Erythroblast (primary cell): ENCODE measurements at places on chromosomes 16 and 17.

DNA sequence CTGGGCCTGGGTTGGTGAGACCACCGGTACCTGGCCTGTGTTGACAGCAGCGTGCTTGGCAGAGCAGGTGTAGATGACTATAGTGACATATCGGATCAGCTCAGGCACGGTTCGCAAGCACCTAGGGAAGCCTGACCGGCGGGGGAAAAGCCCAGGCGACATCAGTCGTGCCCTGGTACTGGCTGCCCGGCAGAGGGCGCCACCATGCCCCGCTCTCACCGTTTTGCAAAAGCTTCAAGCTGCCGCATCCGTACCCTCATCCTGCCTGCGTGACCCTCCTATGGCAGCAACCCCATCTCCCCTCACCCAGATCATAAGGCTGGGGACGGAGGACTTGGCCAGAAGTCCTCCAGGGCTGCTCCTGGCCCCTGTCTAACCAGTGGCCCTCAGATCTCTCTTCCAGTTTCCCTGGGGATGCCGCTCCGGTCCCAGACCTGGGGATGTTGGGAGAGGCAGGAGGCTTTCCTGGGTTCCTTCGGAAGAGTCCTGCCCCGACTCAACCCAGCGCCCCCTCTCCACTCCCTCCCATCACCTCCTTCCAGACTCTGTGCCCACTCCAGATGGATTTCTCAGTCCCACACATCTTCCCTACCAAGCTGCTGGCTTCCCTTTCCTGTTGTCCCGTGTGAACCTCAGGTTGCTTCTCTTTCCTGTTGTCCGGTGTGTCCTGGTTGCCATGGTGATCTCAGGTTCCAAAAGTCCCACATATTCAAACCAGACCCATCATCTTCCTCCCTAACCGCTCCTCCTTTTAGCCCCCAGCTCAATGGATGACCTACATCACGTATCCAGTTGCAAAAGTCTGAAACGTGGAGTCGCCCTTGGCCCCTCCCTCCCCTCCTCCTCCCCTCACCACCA lies 13.7 kb downstream of the ALOX12B start:
- DNase-seq = peak; percentile 85

GRCh38 chr16:20611350-20611902 lies 35.3 kb upstream of the ACSM2B start:
- no peak for DNase-seq

DNA sequence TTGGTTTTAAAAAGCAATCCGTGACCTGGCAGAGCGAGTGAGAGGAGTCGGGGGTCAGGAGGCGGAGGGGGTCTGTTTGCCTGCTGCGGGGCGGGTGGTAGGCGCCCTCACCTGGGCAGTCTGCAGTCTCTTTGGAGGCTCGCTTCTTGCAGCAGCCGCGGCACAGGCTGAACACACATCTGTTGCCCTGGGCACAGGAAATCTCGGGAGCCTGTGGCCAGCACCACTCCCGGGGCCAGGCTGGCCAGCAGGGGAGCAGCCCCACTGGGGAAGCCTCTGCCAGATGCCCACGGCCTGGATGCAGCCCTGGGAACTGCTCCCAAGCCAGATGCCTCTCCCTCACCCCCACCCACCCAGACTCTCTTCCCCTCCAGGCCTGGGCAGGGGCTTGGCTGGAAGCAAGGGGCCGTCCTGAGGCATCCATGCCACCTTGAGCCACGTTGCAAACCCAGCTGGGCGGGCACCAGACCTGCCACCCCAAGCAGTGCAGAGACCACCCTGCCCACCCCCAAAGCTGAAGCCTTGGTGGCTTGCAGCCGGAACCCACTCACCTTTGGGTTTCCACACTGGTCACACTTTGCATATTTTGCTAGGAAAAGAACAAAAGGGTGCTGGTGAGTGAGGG lies 6.6 kb downstream of the GPS1 start:
- DNase-seq = no peak

DNA sequence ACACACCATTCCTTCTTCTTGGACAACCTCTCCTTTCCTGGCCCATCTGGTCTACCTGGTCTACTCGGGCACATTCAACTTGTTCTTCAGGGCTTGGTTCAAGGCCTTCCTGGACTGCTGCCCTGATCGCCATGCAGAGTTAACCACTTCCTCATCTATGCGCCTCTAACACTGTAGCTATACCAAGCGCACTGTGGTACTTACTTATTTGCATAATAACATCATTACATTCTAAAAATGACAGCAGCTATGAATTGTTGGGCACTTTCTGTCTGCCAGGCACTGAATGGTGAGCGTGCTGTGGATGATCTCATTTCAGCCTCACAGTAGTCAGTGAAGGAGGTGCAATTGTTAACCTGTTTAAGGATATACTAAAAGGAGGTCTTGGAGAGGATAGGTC lies 66.9 kb upstream of the SDK2 start:
- DNase-seq = no peak

DNA sequence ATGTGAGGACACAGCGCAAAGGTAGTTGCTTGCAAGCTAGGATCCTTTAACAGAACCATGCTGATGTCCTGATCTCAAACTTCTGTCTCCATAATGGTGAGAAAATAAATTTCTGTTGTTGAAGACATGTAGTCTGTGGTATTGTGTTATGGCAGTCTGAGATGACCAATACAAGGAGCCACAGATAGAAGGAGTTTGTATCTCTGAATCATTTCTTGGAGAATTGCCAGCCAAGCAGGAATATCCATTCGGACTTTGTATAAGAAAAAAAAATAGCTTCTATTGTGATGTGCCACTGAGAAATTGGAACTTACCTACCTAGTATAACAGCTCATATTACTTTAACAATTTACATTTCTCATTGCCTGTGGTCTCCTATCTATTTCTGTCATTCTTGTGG lies 447.6 kb upstream of the CA10 start:
- no peak for DNase-seq

- no peak for DNase-seq
These were observed 175.5 kb upstream of the SDK2 start for GRCh38 chr17:73819440-73820395.

- DNase-seq = no peak
These were observed 93.4 kb downstream of the C16orf95 start for GRCh38 chr16:87223656-87224248.

GRCh38 chr16:81517629-81518438 lies 73.2 kb downstream of the CMIP start:
- DNase-seq = no peak

DNA sequence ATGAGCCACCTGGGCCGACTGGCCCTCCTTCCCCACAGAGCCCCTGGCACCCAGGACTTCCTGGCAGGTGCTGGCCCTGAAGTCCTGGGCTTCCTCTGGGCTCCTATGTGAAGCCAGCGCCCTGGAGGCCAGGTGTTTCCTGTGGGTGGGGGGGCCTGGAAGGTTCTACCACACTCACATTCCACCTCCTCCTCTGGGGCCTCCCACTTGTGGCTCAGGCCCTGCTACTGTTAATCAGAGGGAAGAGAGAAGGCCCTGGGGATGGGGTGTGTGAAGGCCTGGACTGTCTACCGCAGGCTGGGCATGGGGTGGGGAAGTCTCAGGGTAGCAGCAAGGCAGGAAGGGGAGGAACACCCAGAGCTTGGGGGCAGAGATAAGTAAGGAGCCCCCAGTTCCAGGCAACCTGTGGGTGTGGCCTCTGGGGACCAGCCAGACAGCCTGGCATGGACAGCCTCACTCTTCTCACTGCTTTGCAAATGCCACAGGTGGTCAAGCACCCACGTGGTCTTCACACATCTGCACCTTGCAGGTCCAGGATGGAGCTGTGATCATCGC lies 111.9 kb upstream of the TNRC6C start:
- peak; percentile 14 for DNase-seq

DNA sequence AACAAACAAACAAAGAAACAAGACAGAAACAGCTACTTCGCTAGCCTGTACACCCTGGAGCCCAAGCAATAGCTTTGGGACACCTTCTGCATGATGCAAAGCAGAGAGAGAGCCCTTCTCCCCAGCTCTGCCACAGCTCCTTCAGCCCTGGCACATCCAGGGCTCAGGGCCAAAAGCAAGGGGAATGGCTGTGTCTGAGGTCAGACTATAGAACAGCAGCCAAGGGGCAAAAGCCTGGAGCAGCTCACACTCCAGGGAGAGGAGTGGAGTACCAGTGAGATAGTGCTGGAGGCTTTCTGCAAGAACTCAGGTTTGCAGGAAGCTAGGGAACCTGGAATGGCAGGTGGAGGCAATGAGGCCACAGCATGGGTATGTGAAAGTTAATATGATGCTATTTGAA lies 11.6 kb upstream of the SEPHS2 start:
- DNase-seq = no peak

DNA sequence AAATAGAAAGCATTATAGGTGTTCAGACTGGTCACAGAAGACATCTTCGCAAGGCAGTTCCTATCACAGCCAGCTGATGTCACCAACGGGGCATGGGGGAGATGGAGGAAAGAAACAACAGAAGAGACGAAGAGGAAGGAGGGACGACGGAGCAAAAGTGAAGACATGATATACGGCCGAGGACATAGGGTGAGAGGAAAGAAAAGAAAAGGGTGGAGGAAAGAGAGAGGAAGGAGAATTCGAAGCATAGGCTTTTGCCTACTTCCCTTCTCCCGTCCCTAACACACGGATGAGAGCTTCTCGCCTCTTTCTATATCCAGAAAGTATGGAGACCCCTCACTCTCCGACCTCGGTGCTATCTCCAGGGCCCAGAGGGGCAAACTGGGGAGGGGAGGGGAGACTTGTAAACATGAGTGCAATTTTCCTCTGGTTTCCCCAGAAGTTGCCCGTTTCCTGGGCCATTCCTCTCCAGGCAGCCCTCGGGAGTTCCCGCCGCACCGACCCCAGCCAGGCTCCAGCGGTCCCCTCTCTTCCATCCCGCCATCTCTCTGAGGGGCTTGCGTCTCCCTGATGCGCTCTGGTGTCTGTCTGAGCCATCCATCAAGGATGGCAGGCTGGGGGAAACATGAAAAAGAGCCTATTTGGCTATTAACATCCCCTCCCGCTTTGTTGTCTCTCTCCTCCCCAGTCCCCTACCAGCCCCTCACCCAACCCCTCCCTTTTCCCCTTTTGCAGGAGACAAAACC lies 26.0 kb downstream of the COPZ2 start:
- peak; percentile 57 for DNase-seq

DNA sequence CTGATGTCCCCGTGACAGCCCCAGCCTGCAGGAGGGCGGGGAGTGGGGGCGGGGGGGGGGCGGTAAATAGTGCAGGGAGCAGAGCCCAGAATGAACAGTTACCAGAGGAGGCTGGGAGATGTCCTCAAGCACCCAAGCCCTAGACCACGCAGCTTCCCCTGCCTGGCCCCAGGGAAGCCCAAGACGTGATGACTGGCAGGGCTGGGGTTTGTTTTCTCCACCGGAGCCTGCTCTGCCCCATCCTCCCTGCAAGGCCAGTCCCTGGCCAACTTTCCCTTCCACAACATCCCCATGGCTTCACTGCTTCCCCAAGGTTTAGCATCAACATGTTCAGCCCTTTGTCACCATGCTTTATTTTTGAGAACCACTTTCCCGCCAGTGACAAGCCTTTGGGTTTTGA lies 1.4 kb upstream of the BEAN1 start:
- DNase-seq = no peak

DNA sequence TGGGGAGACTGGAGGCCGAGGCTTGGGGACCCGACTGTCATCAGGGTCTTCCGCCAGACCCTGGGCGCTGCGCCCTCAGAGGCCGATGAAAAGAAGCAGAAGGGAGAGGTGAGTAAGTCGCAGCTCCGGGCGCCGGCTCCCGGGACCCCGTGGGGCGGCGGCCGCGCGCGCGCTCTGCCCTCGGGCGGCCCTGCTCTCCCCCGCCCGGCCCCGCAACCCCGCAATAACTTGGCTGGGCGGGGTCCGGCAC lies 392 bp upstream of the ABHD15 start:
- peak; percentile 59 for DNase-seq

DNA sequence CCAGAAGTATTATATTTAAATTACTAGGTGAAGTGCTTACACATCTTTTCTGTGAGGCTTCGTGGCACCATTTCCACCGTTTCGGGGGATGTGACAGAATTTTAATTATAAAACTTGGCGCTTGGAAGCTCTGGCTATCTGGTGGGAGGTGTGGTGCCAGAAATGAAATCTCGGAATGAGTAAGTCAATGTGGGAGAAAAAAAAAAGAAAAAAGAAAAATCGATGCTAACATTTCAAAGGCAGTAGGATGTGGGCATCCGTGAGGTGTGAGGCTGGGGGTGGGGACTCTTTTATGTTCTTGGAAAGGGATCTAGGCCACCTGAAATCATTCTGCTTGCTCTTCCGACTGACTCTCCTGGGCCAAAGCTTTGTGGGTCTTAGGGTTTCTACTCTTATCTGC lies 21.9 kb downstream of the CPPED1 start:
- no peak for DNase-seq

GRCh38 chr17:82311971-82312370 lies 5.4 kb downstream of the CD7 start:
- DNase-seq = no peak

- DNase-seq = no peak
These were observed 91.7 kb downstream of the SHISA6 start for GRCh38 chr17:11332706-11333105.

GRCh38 chr16:2075631-2076030 lies 27.8 kb downstream of the TSC2 start:
- DNase-seq = no peak

- no peak for DNase-seq
These were observed 46.4 kb upstream of the ENPP7 start for GRCh38 chr17:79684132-79684985.

DNA sequence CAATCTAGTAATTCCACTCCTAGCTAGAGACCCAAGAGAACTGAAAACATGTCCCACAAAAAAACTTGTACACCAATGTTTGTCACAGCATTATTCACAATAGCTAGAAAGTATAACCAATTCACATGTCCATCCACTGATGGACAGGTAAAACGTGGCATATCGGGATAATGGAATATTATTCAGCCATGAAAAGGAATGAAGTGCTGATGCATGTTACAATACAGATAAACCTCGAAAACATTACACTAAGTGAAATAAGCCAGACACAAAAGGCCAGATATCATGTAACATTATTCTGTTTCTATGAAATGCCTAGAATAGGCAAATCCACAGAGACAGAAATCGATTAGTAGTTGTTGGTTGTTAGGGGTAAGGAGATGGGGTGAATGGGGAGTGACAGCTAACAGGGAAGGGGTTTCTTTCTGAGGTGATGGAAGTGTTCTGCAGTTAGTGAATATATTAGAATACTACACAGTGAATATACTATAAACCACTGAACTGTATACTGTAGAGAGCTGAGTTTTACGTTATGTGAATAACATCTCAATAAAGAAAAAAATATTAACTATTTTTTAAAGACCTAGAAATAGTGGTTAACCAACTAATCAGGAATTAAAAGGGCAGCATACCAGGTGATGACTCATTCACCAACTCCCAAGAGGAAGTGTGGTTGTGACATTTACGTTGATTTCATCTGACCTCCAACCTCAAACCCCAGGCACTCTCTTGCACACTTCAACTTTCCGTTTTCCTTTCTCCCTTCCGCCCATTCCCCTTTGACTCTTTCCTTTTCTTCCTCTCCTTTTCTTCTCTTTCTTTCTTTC lies 48.6 kb downstream of the GAS7 start:
- no peak for DNase-seq

GRCh38 chr17:79801156-79802038 lies 4.5 kb upstream of the CBX8 start:
- peak; percentile 42 for DNase-seq

GRCh38 chr17:81119223-81120148 lies 45.8 kb upstream of the PVALEF start:
- peak; percentile 96 for DNase-seq
